ENCODE measurements at places on chromosomes 2 and 18.

DNA sequence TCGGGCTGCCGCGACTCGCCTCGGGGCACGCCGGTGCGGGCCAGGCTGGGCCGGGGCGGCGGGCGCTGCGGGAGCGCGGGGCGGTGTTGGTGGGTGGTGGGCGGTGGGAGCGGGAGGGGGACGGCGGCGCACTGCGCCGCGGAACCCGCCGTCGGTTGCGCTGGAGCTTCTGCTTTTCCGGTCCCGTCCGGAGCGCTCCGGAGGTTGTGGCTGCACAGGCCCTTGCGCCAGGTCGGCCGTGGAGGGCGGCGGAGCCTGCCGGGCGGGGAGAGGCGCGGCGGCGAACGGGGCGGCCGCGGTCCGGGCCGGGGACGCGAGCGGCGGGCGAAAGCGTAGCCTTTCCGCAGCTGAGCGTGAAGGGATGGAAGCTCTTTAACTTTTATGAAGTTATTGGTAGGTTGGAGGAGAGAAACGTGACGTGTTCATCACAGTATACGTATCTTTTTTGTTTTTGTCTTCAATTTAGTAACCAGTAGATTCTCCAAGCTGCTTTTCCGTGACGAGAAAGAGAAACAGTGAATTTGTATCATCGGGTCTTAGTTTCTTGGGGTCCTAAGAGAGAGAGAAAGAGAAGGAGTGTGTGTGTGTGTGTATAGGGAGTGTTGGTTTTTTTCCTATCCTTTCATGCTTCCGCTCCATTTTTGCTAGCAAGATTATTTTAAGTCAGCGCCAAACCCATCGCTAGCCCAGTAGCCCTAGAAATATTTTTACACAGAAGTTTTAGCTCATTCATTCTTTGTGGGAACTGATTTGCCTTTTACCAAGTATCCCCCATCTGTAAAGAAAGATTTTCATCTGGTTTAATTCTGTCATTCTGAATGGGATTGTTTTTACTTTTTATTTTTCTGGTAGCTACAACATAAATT lies 535 bp downstream of the ATG4B start:
- H3K4me3 ChIP-seq, result peak overlapping the region; percentile 80
- H3K27me3 ChIP-seq, result no peaks in the 10 kb centered on the region
- DNase-seq, result no peak
- peak overlapping the region; percentile 88 for H3K27ac ChIP-seq
- H3K36me3 ChIP-seq, result peaks cover 3% of the 10 kb centered on the region

- peaks cover 59% of the 10 kb centered on the region for H3K36me3 ChIP-seq
- H3K27me3 ChIP-seq, result no peaks in the 10 kb centered on the region
- DNase-seq, result no peak
- no peak overlapping the region for H3K27ac ChIP-seq
- H3K4me1 ChIP-seq, result 0 out of 2 replicates have a peak, but pooled peaks cover 3% of the 10 kb centered on the region
Measured at GRCh38 chr2:216116418-216116817, 7.3 kb downstream of the XRCC5 start.

DNA sequence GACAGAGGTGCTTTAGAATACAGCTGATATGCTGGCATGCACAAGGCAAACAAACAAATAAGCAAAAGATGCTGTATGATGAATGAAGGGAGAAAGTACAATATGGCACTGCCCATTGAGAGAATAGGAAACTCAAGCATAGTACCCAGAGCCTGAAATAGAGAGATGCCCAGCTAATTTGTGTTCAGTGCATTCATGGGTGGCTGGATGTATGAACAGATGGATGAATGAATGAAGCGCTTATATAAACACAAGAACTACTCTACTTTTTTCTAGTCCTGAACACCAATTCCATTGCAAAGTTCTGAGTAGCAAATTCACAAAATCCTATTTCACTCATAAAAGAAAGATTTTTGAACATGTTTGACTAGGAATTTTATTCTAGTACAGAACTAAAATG lies 756.3 kb downstream of the SATB2 start:
- no peak for DNase-seq
- H3K36me3 ChIP-seq, result no peaks in the 10 kb centered on the region
- H3K4me1 ChIP-seq, result no peaks in the 10 kb centered on the region
- no peak overlapping the region for H3K4me3 ChIP-seq

GRCh38 chr2:50781646-50782045 lies 250.3 kb downstream of the NRXN1 start:
- no peak overlapping the region for H3K4me3 ChIP-seq
- H3K36me3 ChIP-seq, result no peaks in the 10 kb centered on the region
- H3K27ac ChIP-seq, result no peak overlapping the region
- no peak for DNase-seq
- no peaks in the 10 kb centered on the region for H3K27me3 ChIP-seq

GRCh38 chr18:79383388-79384056 lies 12.2 kb upstream of the NFATC1 start:
- H3K4me1 ChIP-seq, result no peaks in the 10 kb centered on the region
- no peak overlapping the region for H3K4me3 ChIP-seq

DNA sequence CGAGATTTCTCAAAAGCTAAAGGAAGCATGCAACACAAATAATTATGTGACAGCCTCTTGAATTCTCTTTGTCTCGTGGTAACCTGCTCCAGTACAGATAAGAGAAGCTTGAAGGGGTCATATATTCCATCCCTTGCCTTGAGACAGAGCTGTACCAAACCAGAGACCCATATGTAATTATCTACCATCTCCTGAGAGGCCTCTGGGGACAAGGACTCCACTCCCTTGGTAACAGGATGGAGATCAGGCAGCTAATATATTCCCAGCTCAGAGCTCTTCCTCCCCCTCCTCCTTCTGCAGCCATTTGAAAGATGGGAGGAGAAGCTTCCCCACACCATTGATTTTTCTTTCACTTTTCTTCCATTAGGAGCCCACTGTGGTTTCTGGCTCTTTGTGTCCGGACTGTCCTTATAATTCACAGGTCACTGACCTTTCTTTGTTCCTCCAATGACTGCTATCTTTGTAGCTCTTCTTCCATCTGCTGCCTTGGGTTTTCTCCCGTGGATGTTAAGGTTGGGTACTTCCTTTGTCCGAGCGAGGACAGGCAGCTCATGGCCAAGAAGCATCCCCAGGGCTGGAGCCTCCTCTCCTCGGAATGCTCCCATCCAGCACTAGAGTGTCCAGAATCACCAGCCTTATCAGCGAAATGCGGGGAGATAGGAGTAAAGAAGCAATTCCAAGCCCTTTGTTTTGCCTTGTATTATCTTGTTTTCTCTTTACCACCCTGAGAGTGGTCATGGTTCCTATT lies 72.6 kb upstream of the STPG4 start:
- H3K36me3 ChIP-seq, result no peaks in the 10 kb centered on the region
- H3K27me3 ChIP-seq, result no peaks in the 10 kb centered on the region
- H3K4me1 ChIP-seq, result peaks cover 3% of the 10 kb centered on the region
- DNase-seq, result no peak

GRCh38 chr2:33145459-33145858 lies 198.7 kb downstream of the LTBP1 start:
- no peaks in the 10 kb centered on the region for H3K36me3 ChIP-seq
- no peaks in the 10 kb centered on the region for H3K27me3 ChIP-seq
- H3K4me1 ChIP-seq, result no peaks in the 10 kb centered on the region
- DNase-seq, result no peak
- no peak overlapping the region for H3K27ac ChIP-seq

GRCh38 chr18:59566533-59566971 lies 130.7 kb downstream of the CCBE1 start:
- no peaks in the 10 kb centered on the region for H3K36me3 ChIP-seq
- H3K4me3 ChIP-seq, result no peak overlapping the region
- no peaks in the 10 kb centered on the region for H3K4me1 ChIP-seq

DNA sequence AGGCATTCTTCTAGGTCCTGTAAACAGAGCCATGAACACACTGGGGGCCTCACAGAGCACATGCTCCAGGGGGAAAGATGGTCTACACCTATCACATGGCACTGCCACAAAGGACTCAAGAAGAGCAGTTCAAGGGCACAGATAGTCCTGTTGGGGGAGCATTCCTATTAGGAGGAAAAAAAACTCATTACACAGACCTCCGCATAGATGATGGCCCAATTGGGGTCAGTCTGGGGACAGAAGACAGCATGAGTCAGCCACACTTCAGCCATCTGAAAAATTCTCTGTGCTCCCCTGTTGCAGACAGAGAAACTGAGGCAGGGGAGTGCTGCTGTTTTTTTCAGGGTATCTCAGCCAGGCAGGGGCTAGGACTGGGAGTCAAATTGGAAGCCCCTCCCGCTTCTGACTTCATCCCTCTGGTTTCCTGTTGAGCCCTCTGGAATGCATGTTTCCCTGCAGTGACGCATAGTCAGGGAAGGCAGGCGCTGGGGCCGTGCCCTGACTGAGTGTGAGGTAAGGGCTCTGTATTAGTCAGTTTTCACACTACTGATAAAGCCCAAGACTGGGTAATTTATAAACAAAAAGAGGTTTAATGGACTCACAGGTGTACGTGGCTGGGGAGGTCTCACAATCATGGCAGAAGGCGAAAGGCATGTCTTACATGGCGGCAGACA lies 67.9 kb downstream of the RHOB start:
- H3K4me3 ChIP-seq, result no peak overlapping the region
- no peaks in the 10 kb centered on the region for H3K36me3 ChIP-seq
- H3K4me1 ChIP-seq, result peaks cover 20% of the 10 kb centered on the region
- no peaks in the 10 kb centered on the region for H3K27me3 ChIP-seq
- H3K27ac ChIP-seq, result peak overlapping the region; percentile 10

DNA sequence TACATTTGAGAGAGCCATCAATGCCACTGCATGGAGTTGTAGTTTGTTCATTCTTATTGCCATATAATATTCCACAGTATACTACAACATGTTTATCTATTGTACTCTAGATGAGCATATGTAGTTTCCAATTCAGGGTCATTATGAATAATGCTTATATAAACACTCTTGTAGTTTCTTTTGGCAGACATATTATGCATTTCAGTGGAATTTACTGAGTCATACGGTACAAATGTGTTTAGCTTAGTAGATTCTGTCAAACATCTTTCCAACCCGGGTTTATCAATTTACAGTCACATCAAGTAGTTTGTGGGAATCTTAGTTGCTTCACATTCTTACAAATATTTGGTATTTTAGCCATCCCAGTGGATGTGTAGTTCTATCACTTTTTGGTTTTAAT lies 161.1 kb downstream of the KCNH7 start:
- H3K27ac ChIP-seq, result no peak overlapping the region
- H3K27me3 ChIP-seq, result no peaks in the 10 kb centered on the region
- H3K4me3 ChIP-seq, result no peak overlapping the region
- no peaks in the 10 kb centered on the region for H3K4me1 ChIP-seq
- DNase-seq, result no peak
- H3K36me3 ChIP-seq, result no peaks in the 10 kb centered on the region

- H3K36me3 ChIP-seq, result no peaks in the 10 kb centered on the region
- H3K4me1 ChIP-seq, result peaks cover under 1% of the 10 kb centered on the region
- H3K27ac ChIP-seq, result no peak overlapping the region
- no peaks in the 10 kb centered on the region for H3K27me3 ChIP-seq
- DNase-seq, result no peak
Measured at GRCh38 chr2:142536492-142536891, 341.0 kb upstream of the KYNU start.

DNA sequence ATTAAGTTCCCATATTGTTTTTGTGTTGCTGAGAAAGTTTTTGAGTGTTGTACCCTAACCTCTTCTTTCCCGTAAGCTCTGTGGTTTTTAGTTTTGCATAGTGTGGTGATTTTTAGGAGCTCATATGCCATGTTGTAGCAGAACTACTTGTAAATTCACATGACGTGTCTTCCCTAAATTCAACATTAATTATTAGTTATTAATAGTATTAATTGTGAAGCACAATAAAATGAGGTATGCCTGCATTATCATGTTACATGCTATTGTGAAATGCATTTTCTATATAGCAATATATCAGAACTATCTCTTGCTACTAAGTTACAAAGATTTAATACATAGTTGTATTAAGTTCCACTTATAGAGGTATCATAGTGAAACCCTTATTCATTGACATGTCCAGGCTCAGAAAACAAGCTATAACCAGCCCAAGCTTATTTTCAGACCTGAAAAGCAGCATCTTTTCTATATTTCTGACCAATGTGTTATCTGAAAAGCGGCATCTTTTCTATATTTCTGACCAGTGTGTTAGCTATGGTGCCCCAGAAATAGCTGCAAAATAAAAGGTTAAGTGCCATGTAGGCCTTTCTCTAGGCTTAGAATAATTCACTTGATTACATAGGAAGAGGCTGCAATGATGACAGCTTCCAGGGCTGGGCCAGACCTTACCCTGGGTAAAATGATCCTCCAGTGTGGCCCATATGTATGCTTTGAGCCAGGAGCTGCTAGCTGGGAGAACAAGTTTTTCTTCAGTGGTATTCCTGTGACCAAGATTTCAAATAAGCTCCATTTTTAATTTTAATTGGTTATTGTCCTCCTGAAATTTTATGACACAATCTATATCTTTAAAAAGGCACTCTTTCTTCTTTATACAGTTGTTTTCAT lies 21.6 kb downstream of the EPAS1 start:
- no peaks in the 10 kb centered on the region for H3K36me3 ChIP-seq
- no peaks in the 10 kb centered on the region for H3K27me3 ChIP-seq
- no peak for DNase-seq
- peaks cover 17% of the 10 kb centered on the region for H3K4me1 ChIP-seq
- H3K4me3 ChIP-seq, result no peak overlapping the region

- no peak for DNase-seq
- H3K27ac ChIP-seq, result no peak overlapping the region
- no peaks in the 10 kb centered on the region for H3K27me3 ChIP-seq
- H3K36me3 ChIP-seq, result no peaks in the 10 kb centered on the region
Measured at GRCh38 chr2:80407377-80407776, 102.8 kb upstream of the LRRTM1 start.

GRCh38 chr18:39840856-39841481 lies 2114.1 kb upstream of the PIK3C3 start:
- DNase-seq, result no peak
- H3K4me3 ChIP-seq, result peak overlapping the region; percentile 56
- no peaks in the 10 kb centered on the region for H3K27me3 ChIP-seq
- no peaks in the 10 kb centered on the region for H3K4me1 ChIP-seq
- H3K36me3 ChIP-seq, result no peaks in the 10 kb centered on the region
- no peak overlapping the region for H3K27ac ChIP-seq

DNA sequence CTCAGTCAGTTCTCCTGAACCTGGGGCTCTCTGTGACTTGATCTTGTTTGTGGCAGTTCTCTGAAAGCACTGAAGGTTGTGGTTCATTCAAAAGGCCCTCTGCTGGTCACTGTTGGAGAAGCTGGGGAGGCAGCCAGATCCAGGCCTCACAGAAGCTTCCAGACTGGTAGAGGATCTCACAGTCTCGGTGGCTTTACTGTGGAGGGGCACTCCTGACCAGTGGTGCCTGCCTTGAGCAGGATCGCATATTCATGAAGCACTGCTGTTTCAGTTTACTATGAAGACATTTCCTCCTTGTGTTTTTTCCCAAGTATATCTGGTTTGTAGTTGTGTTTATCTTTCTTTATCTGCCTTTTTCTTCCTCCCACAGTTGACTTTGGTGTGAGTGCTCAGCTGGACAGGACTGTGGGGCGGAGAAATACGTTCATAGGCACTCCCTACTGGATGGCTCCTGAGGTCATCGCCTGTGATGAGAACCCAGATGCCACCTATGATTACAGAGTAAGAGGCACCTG lies 133.9 kb downstream of the MAP4K4 start:
- no peaks in the 10 kb centered on the region for H3K4me1 ChIP-seq
- 0 out of 2 replicates have a peak, but pooled peaks cover 5% of the 10 kb centered on the region for H3K36me3 ChIP-seq
- peak overlapping the region; percentile 28 for H3K27ac ChIP-seq
- H3K4me3 ChIP-seq, result no peak overlapping the region
- peak; percentile 26 for DNase-seq

GRCh38 chr2:220226076-220226475 lies 598.6 kb downstream of the SLC4A3 start:
- no peaks in the 10 kb centered on the region for H3K27me3 ChIP-seq
- no peaks in the 10 kb centered on the region for H3K36me3 ChIP-seq
- DNase-seq, result no peak
- peaks cover 52% of the 10 kb centered on the region for H3K4me1 ChIP-seq

- H3K4me3 ChIP-seq, result no peak overlapping the region
- no peaks in the 10 kb centered on the region for H3K27me3 ChIP-seq
- no peak overlapping the region for H3K27ac ChIP-seq
- DNase-seq, result no peak
- H3K4me1 ChIP-seq, result no peaks in the 10 kb centered on the region
Measured at GRCh38 chr2:180695586-180696401, 284.6 kb upstream of the UBE2E3 start.

Data from HCT116 (cell line).